ENCODE measurements at places on chromosomes 16 and 17.
A peak's percentile ranks its signal among the peaks of the same experiment; 100 is the strongest.

DNA sequence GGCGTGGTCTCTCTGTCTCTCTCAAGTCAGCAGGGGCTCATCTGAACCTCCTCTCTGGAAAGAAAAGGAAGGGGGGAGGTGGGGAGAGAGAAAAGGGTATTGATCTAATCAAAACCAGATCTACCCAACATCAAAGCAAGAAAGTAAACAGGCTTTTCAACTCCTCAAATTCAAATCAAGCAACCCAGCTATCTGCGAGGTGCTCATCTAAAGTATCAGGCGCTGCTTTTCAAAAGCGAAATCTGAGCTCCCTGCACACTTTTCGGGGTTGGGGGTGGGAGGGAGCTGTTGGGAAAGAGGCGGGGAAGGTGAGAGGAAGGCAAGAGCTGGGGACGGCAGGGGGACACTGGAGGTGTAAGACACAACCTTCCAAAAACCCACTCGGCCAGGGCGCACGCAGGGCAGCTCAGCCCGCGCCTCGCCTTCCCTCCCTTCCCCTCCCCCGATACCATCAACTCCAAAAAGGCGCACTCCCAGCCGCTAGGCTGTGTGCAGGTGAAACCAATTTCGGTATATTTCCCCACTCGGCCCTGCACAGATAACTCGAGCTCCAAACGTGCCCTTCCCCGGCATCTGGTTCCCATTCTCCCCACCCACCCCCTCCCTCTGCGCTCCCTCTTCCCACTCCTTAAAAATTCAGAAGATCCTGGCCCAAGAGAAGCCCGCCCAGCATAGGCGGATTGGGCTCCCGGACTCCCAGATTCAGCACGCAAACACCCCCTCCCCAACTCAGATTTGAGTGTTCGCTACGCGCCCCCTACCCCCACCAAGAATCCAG is 2.6 kb downstream of the AXIN2 start:
- peaks cover 49% of the 10 kb centered on the region for H3K4me1 ChIP-seq
- peaks cover 70% of the 10 kb centered on the region for H3K27me3 ChIP-seq
- H3K36me3 ChIP-seq: no peaks in the 10 kb centered on the region
- H3K4me3 ChIP-seq: no peak overlapping the region
- peak overlapping the region; percentile 83 for H3K27ac ChIP-seq

DNA sequence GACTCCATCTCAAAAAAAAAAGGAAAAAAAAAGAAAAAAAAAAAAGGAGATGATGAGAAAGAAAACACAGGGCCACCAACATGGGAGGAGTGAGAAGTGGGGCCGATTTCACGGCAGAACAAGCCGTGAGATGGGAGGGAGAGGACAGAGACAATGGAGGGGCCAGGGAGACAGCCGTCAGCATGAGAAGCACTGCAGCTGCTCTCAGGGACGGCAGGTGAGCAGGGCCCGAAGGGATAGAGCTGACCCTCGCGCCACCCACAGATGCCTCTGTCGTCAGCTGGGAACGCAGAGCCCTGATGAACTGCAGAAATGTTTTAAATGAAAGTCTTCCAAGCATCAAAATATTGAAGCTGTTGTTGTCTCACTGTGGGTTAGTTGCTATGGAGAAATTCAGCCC is 20.3 kb downstream of the PITPNM3 start:
- peaks cover 36% of the 10 kb centered on the region for H3K36me3 ChIP-seq
- no peaks in the 10 kb centered on the region for H3K27me3 ChIP-seq
- H3K4me1 ChIP-seq: peaks cover 30% of the 10 kb centered on the region

DNA sequence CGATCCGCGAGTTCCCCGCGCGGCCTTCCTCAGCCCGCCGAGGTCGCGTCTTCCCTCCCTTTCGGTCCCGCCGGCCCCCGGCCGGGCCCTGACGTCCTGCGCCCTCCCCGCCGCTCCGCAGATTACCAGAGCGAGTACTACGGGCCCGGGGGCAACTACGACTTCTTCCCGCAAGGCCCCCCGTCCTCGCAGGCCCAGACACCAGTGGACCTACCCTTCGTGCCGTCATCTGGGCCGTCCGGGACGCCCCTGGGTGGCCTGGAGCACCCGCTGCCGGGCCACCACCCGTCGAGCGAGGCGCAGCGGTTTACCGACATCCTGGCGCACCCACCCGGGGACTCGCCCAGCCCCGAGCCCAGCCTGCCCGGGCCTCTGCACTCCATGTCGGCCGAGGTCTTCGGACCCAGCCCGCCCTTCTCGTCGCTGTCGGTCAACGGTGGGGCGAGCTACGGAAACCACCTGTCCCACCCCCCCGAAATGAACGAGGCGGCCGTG is 5.4 kb downstream of the LHX1 start:
- H3K27ac ChIP-seq: no peak overlapping the region
- no peak for DNase-seq
- peak overlapping the region; percentile 24 for H3K4me3 ChIP-seq
- H3K36me3 ChIP-seq: no peaks in the 10 kb centered on the region

GRCh38 chr16:81798311-81799137 is 19.4 kb downstream of the PLCG2 start:
- peak overlapping the region; percentile 87 for H3K27ac ChIP-seq
- peak; percentile 93 for DNase-seq
- H3K4me1 ChIP-seq: peaks cover 54% of the 10 kb centered on the region
- H3K4me3 ChIP-seq: no peak overlapping the region

Data from spleen (tissue), 13 donors.